NCI-H187 (cell line): ENCODE measurements at places on chromosomes 13 and 19.

GRCh38 chr13:74452176-74452575, 318.0 kb upstream of the KLF12 start:
- no peak for DNase-seq

DNA sequence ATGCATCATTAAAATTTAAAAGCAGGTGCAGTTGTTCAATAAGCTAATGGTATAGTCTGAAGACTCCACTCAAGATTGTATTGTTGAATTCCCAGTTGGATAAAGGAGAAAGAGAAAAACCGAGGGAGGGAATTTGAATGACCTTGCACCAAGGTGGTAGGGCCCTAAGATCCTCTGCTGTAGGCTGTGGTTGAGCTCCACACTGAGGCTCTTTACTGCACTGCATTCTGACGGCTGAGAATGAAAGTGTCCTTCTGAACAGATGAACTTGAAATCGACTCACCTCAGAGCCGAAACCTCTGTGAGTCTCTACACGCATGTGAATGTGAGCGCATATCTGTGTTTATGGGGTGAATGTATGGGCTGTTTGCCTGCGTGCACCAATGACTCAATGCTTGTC, 388.9 kb upstream of the DACH1 start:
- no peak for DNase-seq

DNA sequence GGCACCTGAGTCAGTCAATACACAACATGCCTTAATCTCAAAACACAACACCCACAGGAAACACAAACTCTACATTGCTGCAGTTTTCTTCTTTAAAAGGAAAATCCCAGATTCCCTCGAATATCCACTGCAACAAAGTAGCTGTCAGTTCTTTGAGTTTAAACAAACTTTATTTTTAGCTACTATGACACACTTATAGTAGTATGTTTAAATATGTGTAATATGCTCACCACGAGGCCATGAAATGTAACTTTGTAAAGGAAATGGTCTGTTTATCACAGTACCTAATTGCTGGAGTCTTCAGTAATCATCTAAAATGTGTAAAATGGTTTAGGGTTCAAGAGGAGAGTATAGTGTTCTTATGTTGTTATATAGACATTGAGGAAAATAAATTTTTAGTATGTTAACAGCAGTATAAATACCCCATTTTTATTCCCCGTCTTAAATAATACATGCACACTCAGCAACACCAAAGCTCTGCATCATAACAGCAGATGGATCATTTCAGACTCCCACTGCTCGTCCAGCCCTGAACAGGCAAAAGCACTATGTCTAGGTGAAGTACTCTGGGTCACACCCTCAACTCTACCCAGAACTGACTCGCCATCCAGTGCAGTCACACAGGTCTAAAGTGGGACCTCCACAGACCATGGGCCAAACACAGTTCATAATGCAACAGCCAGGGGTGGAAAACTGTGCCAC, 20.6 kb downstream of the TUBGCP3 start:
- no peak for DNase-seq

GRCh38 chr13:21595546-21595822, 8.5 kb downstream of the MICU2 start:
- DNase-seq = no peak

GRCh38 chr13:31124204-31124603, 37.5 kb downstream of the HSPH1 start:
- no peak for DNase-seq

GRCh38 chr19:50501186-50501567, 9.8 kb downstream of the JOSD2 start:
- DNase-seq = no peak

- no peak for DNase-seq
Measured at GRCh38 chr19:45058622-45059159, 17.6 kb downstream of the ZNF296 start.

- no peak for DNase-seq
Measured at GRCh38 chr13:38372820-38373383, 23.3 kb downstream of the UFM1 start.
